ENCODE measurements at places on chromosomes 6 and 20.

- DNase-seq, result no peak
Measured at GRCh38 chr6:71045296-71045695, 88.4 kb upstream of the B3GAT2 start.

- DNase-seq, result no peak
Measured at GRCh38 chr6:46017726-46018125, 2.1 kb upstream of the CLIC5 start.

- no peak for DNase-seq
Measured at GRCh38 chr6:135269481-135269891, 88.4 kb downstream of the MYB start.

DNA sequence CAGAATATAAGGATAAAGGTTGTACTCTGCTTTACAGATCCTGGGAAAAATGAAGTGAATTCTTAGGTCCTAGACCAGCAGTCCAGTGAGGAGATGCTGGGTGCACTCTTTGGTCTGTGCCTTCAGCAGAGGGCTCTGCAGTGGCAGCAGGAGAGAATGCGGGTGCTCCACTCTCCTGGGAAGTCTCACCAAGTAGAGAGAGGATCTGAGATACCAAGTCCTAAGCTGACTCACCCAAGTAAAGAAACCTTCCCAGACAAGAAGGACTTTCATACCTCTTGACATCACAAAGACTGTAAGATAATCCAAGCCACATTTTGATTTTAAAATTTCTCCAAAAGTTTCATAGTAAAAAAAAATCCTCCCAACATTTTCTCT is 116.9 kb upstream of the EMILIN3 start:
- DNase-seq, result no peak

Data from uterus (tissue), 4 donors.